DMS79 treated with DMSO at 0.1 percent for 48 hours (cell line): ENCODE measurements at places on chromosomes 6 and 20.

GRCh38 chr6:5706124-5707033 is 300.3 kb downstream of the NRN1 start:
- no peak for DNase-seq

DNA sequence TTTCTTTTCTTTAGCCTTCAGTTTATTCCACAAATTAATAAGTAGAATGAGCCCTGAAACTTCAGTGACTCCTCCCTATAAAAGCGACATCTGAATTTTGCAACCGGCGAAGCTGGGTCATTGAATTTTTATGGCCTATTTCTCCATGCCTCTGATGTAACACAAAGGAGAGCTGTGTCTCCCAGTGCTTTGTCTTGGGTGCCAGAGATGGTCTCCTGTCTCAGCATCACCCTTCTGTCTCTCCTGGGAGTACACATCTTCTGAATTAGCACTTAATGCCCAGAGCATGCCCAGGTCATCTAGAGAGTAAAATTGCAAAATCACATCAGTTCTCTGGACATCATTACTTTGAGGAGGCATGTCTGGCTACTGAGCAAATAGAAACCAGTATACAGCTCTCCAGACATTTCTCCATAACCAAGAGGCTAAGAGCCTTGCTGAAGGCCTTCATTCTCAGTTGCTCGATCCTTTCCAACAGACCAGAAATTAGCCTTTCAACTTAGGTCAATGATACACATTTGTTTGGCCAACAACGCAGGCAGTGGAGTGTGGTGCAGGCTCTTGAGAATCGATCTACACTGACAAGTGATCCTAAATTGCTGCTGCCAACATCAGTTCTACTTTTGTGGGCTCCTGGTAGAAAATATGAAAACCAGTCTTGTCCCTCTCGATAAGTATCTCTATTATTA is 176.0 kb upstream of the FOXQ1 start:
- no peak for DNase-seq

DNA sequence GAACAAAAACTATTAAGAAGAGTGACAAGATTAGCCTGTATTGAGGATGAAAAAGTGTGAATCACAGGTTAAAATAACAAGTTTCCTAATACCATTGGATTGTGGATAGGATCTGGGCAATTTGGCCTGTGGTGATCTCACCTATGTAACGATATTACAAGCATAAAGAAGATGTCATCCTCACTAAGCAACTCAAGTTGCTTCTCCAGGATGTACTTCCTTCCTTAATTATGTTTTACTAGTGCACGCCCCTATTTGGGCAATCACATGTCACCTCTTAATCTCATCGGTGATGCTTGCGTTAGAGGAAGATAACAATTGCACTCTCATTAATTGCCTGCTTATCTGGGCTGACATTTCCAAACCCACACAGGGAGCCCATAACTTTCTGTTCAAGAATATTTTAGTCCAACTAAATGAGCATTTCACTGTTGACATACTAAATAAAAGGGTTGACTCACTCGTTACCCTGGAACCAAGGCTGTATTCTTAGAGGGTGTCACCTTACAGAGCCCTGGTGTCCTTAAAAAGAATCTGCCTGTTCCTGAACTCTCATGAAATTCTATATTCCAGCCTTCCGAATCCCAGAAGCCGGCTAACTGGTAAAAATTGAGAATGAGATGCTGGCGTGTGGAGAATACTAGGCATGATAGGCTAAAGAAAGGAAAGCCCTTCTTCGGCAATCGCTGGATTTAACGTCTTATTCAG is 88.2 kb upstream of the ATXN1 start:
- DNase-seq, result no peak

DNA sequence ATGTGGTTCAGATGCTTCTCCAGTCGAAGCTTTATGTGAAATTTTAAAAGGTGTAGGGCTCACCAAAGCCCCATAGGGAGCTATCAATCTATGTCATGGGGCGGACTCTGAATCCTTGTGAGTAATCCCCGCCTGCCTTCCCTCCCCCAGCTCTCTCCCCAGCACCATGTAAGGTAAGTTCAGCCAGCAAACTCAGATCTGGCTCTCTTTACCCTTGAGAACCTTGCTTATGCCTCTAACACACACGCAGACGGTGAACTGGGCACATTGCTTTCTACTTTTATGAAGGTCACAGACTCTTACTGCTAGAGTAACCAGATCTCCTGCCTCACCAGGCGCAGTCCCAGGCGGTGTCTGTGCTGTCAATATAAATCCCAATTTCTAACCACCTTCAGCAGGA is 82.6 kb upstream of the CNKSR3 start:
- no peak for DNase-seq

DNA sequence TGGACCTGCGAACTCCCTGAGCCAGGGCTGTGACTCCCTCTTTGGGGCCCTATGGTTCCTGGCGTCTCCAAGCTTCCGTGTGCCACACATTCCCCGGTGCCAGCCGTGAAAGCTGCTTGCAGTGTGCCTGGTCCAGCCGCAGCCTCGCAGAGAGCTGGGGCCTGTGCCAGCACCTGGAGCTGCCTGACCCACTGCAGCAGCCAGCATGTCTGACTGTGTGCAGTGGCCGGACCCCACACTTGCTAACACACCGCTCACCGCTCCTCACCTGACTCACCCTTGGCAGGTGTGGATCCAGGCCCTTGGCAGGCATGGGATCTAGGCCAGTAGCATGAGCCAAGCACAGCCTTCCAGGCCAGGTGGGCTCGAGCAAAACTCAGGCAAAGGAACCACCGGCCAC is 227.5 kb downstream of the OTOR start:
- no peak for DNase-seq

- DNase-seq, result no peak
These were observed 27.1 kb downstream of the MRPL14 start for GRCh38 chr6:44100088-44100550.

GRCh38 chr6:139490482-139490881 is 116.0 kb upstream of the CITED2 start:
- no peak for DNase-seq

GRCh38 chr20:10524643-10525042 is 89.5 kb downstream of the SLX4IP start:
- DNase-seq, result no peak

GRCh38 chr20:19690462-19690861 is 67.6 kb upstream of the RIN2 start:
- DNase-seq, result no peak

DNA sequence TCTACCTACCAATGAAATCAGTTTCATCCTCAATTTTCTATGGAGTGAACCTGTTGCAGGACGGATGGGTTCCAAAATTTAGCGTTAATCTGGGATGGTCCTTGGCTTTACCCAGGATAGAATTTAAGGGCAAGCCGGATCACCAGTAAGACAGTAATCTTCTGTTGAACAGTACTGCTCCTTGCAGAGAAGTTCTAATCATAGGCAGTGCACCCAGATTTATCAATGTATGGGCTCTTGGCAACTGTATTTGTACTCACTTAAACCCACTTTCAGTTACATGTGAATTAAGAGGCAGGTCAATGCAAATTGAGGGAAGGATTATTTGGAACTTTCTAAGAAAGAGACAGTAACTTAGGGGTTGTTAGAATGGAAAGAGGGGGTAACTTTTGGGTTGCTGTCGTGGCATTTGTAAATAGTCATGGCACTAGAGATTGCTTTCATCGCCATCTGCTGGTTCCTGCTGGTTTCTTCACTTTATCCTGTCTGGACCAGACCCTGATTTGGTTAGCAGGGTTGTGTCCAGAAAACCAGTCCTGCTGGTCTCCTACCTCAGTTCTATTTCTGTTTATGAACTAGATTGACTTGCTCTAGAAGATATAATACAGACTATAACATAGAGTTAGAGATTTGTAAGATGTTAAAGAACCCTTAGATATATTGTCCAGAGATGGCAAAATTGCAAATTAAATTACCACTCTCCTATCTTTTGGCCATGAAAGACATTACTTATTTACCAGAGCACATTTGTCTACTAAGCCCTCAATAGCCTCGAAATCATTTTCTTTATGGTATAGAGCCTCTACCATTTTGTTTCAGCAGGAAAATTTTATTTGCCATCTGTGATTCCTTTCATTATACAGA is 646.3 kb downstream of the UTRN start:
- no peak for DNase-seq

DNA sequence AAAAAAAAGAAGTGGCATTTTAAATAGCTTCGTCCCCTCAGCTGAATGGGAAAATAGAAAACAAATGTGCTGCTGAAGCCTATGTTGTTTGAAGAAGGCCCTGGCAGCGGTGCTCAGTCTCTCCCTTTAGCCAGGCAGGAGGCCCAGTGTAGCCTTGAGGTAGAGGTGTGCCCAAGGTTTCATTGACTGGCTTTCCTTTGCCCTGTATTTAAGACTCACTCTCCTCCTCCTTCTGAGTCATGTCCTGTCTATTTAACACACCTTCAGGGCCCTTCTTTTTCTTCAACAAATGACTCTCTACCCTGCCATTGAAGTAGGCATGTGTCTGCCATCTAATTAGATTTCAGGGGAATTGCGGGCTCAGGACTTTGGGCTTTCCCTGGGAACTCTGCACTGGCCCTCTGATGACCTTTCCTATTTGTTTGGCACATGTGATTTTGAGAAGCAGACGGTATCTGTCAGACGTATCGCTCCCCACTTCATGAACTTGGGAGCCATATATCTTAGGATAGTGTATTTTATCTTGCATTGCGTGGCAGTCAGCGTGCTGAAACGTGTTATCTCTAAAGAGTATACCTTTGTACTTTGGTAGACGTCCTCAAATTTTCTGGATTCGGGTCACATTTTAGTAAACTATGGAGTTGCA is 4.3 kb downstream of the TJAP1 start:
- DNase-seq, result no peak

- DNase-seq, result no peak
These were observed 163.5 kb downstream of the PRL start for GRCh38 chr6:22133357-22133756.

- DNase-seq, result no peak
These were observed 486.8 kb downstream of the FRK start for GRCh38 chr6:115573861-115574260.

DNA sequence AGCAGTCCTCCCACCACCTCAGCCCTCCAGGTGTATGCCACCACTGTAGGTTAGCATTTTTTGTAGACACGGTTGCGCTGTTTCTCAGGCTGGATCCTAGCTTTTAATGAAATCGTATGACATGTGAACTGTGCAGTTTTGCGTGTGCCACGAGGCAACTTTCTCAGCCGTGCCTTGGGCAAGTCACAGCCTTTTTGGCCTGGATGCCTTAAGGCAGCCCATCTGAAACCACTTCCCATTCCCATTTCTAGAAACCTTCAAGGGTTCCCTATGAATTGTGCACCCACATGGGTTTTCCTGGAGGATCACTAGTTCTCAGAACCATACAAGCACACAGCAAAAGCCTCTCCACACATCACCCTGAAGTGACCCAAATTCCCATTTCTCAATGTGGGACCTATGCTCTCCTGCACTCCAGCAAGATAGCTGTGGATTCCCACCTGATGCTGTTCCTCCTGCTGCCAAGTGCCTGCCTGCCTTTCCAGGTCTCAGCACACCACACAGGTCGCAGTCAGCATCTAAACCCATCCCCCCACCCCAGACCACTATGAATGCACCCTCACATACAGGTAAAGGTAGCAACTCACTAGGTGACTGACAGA is 28.9 kb downstream of the SNX5 start:
- DNase-seq, result no peak

DNA sequence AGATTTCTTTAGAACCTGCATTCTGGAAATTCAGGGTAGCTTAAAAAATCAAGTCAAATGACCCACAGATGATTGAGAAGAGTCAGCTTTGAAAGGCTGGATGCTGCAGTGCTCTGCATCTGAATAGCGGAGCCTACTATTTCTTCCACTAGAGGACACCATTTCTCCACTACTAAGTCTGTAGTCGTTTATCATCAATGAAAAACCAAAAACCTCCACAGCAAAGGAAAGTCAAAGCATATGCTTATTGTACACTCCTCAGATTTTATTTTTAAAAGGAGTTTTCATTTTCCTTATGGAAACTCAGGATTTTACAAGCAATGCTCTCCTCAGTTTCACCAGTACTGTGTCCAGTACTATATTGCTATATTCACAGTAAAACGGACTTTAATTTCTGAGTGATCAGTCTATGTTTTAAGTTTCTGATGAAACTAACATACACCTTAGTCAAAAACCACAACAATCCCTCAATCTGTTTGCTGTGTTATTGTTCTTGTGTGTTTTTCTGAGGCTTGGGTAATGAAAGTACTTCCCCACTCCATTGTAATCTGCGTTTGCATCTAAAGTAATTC is 50.5 kb upstream of the ENPP5 start:
- DNase-seq, result peak; percentile 70

DNA sequence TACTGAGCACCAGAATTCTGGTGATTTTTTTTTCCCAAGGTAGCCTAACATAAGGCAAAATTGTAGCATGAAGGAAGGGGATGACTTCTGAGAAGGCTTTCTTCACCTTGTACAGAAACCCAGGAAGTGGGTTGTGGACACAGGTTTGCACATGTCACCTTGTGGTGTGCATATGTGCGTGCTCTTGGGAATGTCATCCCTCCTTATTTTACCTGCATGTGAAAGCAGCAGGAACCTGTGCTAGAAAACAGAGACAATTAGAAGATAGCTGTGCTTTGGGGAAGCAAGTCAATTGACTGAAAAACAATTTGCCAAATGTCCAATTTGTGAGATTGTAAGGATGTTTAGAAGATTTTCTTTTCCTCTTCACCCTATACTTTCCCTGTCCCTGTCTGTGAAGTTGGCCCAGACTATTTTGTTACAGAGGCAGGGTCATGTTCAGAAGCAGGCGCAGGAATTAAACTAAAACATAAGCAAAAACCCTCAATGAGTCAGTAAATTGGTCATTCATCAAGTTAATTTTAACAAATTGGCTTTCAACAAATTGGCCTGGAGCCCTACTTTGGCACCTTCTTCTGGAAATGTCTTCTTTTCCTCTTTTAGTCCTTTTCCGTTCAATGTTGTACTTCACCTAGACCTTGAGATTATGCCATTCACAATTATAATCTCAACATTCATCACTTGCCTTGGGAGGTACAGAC is 261.2 kb downstream of the ADGB start:
- DNase-seq, result no peak

DNA sequence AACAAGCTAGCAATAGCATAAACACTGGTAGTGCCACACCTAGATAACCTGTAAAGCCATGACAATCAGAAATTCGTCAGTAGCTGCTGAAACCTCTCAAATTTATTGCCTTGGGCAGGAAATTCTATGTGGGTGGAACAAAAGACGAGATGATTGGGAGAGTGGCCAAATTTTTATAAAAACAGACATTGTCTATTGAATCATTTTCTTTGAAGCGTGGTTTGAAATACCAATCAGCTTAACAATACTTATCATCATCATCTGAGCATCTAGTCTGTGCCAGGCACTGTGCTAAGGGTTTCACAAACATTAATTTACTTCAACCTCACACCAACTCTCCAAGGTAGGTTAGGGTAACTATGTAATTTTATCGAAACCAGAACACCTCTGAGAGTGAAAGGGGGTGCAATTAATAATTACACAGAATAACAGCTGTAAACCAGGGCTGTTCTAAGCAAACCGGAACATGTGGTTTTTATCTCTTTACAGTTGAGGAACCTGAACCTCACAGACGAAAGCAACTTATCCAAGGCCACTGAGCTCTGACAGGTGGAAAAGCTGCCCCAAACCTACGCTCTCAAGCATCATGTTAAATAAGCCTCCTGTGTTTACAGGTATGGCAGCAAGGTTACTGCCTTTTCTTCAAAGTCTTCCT is 43.4 kb downstream of the NHSL1 start:
- peak; percentile 77 for DNase-seq
